ENCODE measurements at places on chromosomes 4 and X.

DNA sequence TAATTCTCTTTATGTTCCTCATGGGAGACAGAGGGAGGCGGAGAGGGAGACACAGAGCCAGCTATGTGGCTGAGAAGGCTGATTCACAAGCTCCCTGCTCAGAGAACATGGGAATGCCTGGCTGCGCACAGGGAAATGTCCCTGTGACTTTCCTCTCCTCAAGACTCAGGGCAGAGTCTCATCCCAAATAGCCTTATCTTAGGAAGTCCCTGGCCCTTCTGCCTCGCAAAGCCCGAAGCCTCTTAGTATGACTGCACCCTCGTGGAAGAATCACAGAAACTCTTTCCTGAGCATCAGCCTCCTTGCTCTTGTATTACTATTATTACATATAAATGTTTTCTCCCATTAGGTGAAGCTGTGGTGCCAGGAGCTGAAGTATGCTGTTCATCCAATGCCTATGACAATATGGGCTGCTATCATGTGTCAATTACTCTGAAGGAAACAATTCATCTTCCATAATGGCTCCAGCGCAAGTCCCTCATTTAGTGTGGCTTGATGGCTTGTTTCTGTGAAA is 230.5 kb downstream of the MGST2 start:
- no peaks in the 10 kb centered on the region for H3K36me3 ChIP-seq
- no peak overlapping the region for H3K27ac ChIP-seq
- H3K4me1 ChIP-seq: peaks cover 2% of the 10 kb centered on the region
- DNase-seq: no peak
- H3K27me3 ChIP-seq: no peaks in the 10 kb centered on the region

GRCh38 chr4:79083406-79084010 is 144.3 kb upstream of the PAQR3 start:
- H3K4me1 ChIP-seq: no peaks in the 10 kb centered on the region
- H3K27me3 ChIP-seq: no peaks in the 10 kb centered on the region
- H3K36me3 ChIP-seq: no peaks in the 10 kb centered on the region
- H3K4me3 ChIP-seq: no peak overlapping the region

DNA sequence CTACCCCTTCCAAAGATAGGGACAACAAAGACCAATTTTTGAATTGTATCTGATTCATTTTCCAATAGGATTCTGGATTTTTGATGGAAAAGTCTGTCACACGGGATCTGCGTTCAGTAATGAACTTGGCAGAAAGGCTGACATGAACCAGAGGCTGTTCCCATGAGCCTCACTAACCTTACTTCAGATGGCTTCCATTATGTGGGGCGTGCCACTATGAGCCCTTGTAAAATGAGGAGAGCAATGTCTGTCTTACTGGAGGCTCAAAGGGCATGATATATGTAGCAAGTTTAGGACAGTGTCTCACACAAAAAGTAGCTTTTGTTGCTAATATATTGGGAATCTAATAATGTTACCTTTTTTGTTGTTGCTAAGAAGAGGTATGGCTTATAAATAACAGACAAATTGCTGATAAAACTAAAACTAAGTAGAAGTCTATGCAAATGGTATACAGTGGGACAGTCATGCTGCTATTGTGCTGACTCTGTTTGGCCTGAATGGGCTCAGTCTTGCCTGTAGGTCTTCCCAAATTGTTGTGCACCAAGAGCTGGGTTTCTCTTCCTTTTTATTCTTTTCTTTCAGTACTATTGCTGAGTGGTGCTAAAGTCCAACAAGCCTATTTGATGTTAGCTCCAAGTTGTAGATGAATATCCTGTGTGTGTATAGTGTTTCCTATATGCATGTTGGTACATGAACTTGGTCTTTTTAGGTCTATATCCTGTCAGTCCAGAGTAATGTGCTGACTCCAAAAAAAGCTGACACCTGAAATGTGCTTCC is 132.1 kb downstream of the SPRY1 start:
- no peaks in the 10 kb centered on the region for H3K4me1 ChIP-seq
- no peak overlapping the region for H3K27ac ChIP-seq
- no peaks in the 10 kb centered on the region for H3K27me3 ChIP-seq
- DNase-seq: no peak
- no peak overlapping the region for H3K4me3 ChIP-seq
- H3K36me3 ChIP-seq: no peaks in the 10 kb centered on the region

- no peak overlapping the region for H3K4me3 ChIP-seq
- H3K4me1 ChIP-seq: no peaks in the 10 kb centered on the region
- H3K36me3 ChIP-seq: peaks cover 3% of the 10 kb centered on the region
- no peak overlapping the region for H3K27ac ChIP-seq
- no peak for DNase-seq
- H3K27me3 ChIP-seq: no peaks in the 10 kb centered on the region
Measured at GRCh38 chr4:185524888-185525863, 10.1 kb downstream of the PDLIM3 start.

- H3K27ac ChIP-seq: no peak overlapping the region
- DNase-seq: peak; percentile 13
- no peak overlapping the region for H3K4me3 ChIP-seq
- peaks cover 44% of the 10 kb centered on the region for H3K36me3 ChIP-seq
Measured at GRCh38 chr4:1295405-1296055, 5.8 kb downstream of the MAEA start.

DNA sequence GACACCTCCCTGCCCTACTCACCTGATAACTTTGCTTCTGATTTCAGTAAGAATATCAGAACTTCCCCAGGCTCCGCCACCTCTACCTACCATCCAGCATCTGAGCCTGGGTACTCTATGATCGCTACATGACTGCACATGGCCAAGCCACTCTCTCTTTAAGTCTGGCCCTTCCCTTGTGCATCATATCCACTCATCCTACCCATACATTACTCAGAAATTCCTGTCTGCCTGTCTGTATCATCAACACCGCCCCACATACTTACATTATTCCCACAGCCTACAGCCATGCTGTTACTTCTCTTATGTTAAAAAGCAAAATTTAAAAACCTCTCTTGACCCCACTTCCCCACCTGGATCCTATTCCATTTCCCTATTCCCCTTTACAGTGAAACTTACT is 84.7 kb downstream of the SCD5 start:
- H3K27ac ChIP-seq: no peak overlapping the region
- peaks cover 10% of the 10 kb centered on the region for H3K4me1 ChIP-seq
- no peaks in the 10 kb centered on the region for H3K27me3 ChIP-seq
- H3K4me3 ChIP-seq: no peak overlapping the region

DNA sequence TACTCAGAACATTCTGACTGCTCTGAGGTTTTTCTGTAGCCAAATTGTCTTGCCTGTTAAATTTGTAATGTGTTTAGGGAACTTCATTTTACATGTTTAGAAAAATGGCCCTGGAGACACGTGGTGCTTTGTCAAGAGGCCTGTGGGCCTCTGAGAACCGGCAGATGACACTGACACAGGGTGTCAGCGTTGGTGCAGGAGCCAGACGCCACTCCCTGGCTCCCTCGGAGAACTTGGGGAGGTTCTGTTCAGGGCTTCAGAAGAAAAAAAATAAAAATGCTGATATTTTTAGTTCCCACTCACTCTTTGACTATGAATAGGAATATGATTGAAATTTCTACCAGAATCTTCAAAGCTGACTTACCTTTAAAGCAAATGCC is 190.9 kb upstream of the GATB start:
- no peak overlapping the region for H3K4me3 ChIP-seq
- no peaks in the 10 kb centered on the region for H3K4me1 ChIP-seq
- no peak overlapping the region for H3K27ac ChIP-seq
- no peak for DNase-seq
- H3K27me3 ChIP-seq: no peaks in the 10 kb centered on the region
